ENCODE measurements at places on chromosomes 1 and 21.

GRCh38 chr1:162564762-162565218 lies 3.3 kb downstream of the UAP1 start:
- peak; percentile 6 for DNase-seq

- DNase-seq, result no peak
These were observed 30.1 kb downstream of the TNFRSF1B start for GRCh38 chr1:12196641-12197482.

DNA sequence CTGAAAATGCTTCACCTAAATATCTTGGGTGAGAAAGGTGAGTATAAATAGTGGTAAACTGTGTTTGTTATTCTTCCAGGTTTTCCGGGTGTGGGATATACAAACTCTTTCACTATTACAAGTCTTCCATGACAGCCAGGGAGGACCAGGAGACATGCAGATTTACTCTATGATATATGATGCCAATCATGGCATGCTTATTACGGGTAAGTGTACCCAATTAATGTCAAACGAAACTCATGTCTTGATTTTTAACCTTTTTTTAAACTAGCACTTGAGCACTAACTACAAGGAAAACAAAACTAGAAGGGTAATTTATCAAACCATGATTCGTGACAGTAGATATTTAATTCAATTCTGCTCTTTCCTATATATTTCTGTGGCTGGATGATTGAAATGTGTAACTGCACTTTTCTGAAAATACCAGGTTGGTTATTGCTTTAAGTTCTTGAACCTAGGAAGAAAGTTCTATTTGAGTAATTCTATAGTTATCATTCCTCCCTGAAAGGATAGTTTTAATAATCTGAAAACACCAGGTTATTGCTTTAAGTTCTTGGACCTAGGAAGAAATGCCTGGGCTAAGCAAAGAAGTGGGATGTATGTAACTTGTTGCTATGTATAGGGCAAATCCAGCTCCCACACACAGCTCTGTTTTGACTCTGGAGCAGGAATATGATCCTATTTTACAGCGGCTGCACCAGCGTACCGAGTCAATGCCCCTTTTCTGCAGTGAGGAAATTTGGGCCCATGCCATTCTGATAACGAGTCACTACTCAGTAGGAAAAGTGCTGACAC lies 86.4 kb downstream of the WDR64 start:
- no peak for DNase-seq

DNA sequence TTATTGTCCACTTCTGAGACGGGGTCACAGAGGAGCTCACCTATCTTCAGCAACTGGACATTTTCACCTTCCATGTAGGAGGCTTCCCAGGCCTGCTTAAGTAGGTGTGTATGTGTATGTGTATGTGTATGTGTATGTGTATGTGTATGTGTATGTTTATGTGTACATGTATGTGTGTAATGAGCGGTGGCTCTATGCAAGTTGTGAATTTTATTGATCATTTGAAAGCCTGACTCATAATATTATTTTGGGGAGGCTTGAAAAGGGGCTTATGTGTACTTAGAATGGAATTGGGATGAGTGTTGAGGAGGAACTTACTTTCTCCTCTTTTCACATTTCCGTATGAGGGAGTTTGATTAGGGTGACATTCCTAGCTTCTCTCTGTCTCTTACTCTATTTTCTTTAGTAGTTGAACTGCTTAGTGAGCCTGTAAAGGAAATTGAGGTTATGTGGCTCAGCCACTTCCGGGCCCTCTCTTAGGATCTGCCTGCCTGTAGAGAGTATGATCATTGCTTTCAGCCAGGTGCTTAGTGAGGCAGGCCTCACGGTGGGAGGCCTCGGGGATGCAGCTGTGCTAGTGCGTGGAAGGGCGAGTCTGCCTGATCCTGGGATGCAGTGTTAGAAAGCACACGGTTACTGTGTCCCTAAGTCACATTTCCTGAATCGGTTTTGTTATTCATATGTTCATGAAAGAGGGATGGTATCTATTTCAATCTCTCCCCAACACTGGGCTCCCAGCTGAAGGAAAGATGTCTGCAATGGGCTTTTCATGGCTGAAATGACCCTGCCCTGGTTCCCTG lies 61.0 kb downstream of the IER5 start:
- DNase-seq, result peak; percentile 74

GRCh38 chr1:113517346-113517745 lies 127.0 kb downstream of the MAGI3 start:
- no peak for DNase-seq

DNA sequence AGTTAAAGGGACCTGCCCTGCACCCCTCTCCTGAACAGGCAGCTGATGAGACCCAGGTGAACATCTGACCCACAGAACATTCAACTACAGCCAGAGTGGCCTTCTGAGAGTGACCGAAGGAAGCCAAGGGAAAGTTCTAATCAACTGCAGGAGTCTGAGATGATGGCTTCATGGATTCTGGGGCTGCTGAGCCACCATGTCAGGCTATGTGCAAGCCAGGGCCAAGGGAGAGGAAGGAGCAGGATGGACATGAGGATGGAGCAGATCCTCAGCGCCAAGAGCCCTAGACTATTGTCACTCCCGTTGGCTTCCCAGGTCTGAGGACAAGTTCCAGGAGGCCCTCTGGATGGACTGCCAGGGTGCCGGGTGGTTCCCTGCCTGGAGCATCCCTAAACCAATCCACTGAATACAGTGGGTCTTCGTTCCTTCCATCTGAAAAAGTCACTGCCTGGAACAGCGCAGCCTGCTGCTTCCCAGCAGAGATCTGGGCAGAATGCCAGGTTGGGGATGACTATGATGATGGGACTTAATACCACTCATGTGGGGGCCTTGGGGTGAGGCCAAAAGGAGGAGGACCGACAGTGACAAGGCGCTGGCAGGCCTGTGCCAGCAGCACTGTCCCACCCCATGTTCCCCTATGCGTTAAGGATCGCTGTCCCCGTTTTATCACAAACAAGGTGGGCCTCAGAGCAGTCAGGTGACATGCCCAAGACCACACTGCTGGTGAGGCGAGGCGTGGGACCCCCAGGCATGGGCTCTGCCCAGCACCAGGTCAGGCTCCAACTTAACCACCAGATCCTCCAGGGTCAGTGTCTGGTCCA lies 19.8 kb downstream of the SPOCD1 start:
- DNase-seq, result no peak

GRCh38 chr1:29513357-29513756 lies 277.0 kb downstream of the PTPRU start:
- DNase-seq, result peak; percentile 28

DNA sequence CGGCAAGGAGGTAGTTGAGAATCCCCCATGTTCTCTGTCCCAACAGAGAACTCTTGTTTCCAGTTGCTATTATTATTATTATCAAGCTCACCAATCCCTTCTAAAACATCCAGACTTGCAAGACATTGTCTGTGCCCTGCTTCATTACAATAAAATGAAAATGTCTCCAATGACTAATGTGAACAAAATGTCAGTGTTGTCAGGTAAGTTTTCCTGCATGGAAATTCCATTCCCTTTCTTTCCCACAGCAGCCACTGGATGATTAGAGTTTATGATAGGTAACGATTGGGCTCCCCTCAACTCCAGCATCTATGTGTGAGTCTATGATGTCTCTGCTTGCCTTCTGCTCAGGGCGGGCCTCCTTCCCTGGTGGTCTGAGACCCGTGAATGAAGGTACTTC lies 8.9 kb upstream of the DYRK1A start:
- no peak for DNase-seq

GRCh38 chr21:45590246-45590725 lies 48.0 kb upstream of the SLC19A1 start:
- DNase-seq, result peak; percentile 87

Measured in activated CD4-positive, alpha-beta T cell treated with anti-CD3 and anti-CD28 coated beads for 48 hours (primary cell).